ENCODE measurements at places on chromosomes 13 and 19.

GRCh38 chr13:28100150-28101121 lies at the start of gene FLT3:
FLT3 (minus strand) TSS chr13:28100576; CDS start chr13:28100510, 66 bp downstream.
- DNase-seq: peak; percentile 54

- DNase-seq: no peak
These were observed 314.3 kb upstream of the ARGLU1 start for GRCh38 chr13:106882246-106882645.

DNA sequence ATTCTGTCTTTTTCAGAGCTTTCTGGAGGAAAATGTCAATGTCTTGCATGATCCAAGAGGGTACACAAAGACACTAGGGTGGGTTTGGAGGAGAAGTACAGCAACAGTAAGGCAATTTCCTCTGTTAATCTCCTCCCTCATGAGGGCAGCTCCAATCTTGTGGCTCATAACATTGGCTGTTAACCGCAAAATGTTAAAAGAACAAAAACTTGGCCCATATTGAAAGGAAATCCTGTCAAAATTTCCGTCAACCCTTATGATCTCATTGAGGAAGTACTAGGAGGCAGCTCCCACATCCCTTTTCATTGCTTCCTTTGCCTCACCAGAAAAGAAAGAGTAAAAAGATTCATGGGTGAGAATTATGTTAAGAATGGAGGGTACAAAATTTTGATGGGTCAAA lies 11.6 kb downstream of the OXGR1 start:
- DNase-seq: no peak

GRCh38 chr13:99363391-99363790 lies 56.2 kb upstream of the GPR183 start:
- DNase-seq: no peak

DNA sequence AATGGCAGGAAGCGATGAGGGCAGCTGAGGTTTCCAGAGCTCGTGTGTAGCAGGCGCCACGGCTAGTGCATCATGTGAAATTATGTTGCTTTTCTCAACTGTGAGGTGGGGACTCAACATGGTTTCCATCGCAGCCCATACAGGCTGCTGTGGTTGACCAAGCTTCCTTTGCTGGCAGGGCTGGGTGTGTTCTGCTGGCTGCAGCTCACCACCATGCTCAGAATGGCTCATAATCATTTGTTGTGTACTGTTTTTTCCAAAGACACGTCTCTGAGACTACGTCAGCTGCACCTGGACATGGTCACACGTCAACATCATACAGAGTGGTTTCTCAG lies 16.1 kb upstream of the RASA3 start:
- peak; percentile 93 for DNase-seq

DNA sequence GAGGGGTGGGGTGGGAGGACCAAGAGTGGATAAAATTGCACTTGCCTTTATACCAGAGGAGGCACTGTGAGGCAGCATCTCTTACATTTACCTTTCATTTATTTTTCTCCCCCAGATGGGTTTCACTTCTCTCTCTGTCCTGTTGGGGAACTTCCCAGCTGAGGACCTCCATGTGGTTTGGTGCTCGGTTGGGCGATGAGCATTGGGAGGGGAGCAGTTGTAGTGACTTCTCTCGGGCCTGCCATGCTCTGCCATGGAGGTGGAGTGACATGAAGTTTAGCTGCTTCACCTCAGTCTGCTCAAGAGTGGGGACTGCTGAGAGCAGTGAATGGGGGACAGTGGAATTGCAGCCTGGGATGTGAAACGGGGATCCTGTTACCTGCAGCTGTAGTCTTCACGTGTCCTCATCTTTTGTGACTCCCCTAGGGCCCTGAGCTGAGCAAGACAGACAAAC lies 23.1 kb upstream of the CXCL17 start:
- no peak for DNase-seq

DNA sequence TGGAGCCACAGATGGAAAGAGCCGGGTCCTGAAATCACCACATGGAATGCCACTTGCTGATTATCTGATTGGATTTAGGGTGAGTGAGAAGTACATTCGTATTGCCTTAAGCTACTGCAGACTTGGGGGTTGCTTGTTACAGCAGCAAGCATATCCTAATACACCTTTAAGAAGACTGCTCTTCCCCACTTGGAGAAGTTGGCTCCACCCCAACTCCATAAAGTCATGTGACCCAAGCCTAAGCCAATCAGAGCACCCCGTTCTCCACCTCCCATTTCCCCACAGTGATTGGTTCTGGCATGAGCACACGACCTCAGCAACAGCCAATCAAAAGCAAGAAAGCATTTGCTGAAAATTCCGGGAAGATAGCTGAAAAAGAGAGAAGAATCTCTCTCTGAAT lies 23.1 kb downstream of the CACNA1A start:
- DNase-seq: no peak

- DNase-seq: no peak
These were observed 1.7 kb upstream of the BCAM start for GRCh38 chr19:44807162-44807561.

- DNase-seq: no peak
These were observed 7.9 kb downstream of the MLLT1 start for GRCh38 chr19:6271721-6272410.

- DNase-seq: peak; percentile 51
These were observed 3.4 kb downstream of the NAPSA start for GRCh38 chr19:50362030-50362412.

DNA sequence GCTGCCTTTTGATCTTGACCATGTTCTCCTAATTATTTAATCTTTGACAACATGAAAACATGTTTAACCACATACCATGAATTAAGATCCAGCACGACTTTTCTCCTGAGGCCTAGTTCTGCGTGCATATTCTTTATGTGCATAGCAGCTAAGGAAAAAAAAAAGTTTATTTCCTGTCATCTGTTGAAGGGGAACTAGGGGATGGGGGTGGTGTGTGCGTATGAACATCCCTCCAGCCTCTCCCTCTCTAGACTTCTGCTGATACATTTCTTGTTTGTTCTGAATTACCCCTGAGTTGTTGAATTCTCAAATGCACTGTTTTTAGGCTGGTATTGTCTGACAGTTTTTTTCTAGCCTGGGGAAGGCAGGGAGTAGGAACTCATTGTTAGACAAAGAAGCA lies 543.3 kb downstream of the FGF9 start:
- no peak for DNase-seq

DNA sequence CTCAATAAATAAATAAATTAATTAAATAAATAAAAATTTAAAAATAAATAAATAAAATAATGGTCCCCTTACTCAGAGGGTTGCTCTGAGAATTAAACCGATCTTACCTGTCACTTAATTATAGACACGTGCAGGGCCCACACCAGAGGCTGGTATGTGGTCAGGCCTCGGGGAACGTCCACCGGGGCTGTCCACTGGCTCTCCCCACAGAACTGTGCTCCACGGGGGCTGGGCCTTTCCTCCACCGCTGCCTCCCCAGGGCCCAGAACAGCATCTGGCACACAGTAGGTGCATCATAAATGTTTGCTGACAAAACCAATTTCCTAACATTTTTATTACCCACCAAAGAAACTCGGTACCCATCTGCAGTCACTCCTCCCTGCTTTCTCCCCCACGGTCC lies 69.2 kb downstream of the CEBPG start:
- DNase-seq: no peak

DNA sequence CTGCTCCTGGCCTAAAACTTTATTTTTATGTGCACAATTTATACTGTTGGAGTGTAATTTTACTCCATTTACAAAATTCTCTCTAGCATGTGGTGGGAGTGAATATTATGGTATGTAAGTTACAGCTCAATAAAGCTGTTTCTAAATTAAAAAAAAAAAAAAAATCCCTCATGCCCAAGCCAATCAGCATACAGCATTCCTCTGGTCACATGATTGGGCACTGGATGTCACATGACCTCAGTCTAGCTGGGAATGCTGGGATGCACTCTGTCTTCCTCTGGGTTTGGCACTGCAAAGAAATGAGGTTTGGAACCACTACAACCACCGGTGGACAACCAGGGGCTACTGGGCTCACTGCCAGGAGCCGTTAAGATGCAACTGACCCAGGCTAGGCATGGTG lies 67.6 kb downstream of the ZNF557 start:
- DNase-seq: no peak

DNA sequence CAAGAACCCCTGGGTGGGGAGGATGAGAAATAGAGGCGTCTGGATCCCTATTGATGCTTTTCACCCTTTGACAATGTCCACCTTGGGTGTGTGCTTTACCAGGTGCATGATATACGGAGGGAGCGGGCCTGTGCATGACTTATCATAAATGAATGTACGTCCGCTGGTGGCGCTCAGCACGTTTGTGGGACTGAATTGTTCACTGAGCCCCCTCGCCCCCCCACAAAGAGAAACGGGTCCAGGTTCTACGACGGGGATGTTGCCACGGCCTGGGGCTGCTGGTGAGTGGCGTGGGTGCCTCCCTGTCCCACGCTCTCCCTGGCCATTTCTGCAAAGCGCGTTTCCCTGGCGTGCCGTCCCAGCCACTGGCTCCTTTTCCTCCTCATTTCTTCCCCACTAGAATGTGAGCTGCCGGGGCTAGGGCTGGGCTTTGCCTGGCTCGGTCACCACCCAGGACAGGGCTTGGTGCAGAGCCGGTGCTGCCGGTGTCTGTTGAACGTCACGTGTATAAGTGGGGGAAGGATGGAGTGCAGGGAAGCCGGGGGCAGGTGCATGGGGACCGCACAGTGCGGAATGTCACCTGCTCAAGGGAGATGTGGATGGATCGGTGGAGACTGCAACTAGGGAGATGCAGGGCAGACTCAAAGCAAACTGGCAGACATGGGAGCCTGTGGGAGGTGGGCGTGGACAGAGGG lies 21.6 kb downstream of the LRRC4B start:
- no peak for DNase-seq
